Activated CD4-positive, alpha-beta T cell treated with anti-CD3 and anti-CD28 coated beads, Interleukin-2, amount 50 U/mL, for 48 hours (primary cell): ENCODE measurements at places on chromosomes 13 and 19.
A peak's percentile ranks its signal among the peaks of the same experiment; 100 is the strongest.

DNA sequence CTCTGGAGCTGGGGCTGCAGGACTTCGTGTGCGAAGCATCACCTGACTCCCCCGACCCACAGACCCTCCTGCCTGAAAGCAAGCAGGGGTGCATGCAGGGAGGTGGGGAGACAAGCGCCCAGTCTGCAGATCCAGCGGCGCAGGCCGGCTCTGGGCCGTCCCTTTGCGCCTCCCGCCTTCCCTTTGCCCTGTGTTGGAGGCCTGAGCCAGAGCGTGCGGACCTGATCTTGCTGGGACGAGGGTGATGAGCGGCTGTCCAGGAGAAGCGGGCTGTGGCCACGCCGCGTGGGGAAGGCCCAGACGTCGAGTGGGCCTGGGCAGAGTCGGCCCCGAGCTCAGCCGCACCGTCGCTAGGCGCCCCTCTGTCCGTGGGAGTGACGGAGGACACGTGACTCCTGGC is 5.3 kb upstream of the GRTP1 start:
- DNase-seq = no peak

DNA sequence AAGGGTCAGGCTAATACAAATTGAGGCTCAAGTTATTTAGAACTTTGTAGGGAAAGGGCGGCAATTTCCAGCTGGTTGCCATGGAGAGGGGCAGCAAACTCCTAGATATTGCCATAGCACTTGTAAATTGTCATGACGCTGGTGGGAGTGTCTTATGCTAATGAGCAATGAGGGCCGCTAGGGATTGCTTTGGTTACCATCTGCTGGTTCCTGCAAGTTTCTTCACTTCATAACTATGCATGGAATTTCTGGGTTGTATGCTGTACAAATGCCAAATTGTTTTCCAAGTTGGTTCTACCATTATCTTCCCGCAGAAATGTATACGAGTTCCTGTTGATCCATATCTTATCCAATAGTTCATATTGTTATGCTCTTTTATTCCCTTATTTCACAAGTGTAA is 1339.4 kb downstream of the EFNB2 start:
- no peak for DNase-seq

- no peak for DNase-seq
Measured at GRCh38 chr13:107608736-107609135, 606.6 kb downstream of the LIG4 start.

GRCh38 chr19:24178207-24178606 is 91.2 kb downstream of the ZNF254 start:
- no peak for DNase-seq

GRCh38 chr13:51621602-51622001 is 37.3 kb downstream of the WDFY2 start:
- DNase-seq = no peak

DNA sequence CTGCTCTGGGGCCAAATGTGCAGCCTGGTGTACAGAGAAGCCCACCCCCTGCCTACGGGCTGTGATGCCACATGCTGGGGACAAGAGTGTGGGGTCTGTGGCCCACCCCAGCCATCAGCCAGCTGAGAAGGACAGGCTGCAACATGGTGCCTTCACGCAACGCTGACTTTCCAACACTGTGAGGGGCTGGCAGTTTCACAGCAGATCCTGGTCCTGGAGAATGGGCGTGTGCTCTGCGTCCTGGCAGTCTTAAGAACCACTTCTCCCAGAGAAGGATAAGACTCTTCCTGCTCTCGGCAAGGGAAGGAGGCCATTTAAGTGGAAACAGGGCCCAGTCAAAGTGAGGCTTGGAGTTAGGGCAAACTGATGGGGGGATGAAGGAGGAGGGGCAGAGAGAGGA is 4.6 kb downstream of the LRRC4B start:
- no peak for DNase-seq

GRCh38 chr13:32036126-32036695 is 4.6 kb downstream of the FRY start:
- DNase-seq = no peak

GRCh38 chr13:111539791-111540446 is 219.5 kb downstream of the TEX29 start:
- DNase-seq = no peak

DNA sequence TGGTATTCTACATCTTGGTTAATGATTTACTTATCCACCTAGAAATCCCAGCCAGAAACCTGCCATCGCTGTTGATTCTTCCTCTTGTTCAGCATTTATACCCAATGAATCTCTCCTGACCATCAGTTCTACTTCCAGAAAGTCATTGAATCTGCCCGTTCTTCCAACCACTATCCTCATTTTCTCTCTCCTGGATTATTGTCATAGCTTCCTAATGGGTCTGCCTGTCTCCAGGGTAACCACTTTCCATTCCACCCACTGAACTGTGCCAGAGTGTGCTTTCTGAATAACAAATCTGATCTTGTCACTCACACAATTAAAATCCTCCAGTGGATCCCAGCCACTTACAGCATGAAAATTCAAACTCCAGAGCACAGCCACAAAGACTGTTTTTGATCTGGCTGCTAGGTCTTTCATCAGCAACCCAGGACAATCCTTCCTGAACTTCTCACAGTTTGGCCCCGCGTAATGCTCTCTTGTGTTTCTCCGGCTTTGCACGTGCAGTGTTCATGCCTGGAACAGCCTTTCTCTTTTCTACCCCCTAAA is 330.6 kb downstream of the SPRY2 start:
- no peak for DNase-seq

- no peak for DNase-seq
Measured at GRCh38 chr13:90713441-90714133, 633.9 kb upstream of the MIR17HG start.

DNA sequence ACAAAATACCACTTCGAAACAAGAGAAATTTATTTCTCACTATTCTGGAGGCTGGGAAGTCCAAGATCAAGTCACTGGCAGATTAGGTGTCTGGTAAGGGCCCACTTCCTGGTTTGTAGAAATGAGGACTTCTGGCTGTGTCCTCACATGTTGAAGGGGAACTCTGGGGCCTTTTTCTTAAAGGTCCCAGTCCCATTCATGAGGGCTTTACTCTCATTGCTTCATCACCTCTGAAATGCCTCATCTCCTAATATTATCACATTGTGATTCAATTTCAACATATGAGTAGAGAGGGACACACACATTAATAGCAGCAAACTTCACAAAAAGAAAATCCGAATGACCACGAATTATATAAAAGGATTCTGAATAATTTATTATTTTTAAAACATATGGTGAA is 21.6 kb upstream of the SIGLEC14 start:
- DNase-seq = no peak

DNA sequence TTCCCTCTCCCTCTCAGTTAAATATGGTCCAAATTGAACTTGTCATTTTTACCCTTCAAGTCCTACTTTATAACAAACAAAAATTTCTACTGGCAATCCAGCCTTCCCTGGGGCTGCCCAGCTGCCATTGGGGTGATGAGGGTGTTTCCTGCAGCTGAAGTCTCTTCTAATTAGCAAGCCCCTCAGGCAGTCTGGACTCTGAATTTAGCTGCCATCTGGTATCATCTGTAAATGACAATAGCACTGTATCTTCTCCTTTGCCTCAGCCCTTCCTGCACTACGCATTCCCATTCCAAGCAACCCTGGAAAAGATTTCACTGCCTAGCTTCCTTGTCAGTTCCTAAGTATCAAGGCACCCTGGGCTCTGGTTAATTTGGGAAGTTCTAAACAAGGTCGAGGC is 331.1 kb upstream of the KLF12 start:
- no peak for DNase-seq

GRCh38 chr13:59710996-59711701 is 452.6 kb downstream of the DIAPH3 start:
- DNase-seq = peak; percentile 4

DNA sequence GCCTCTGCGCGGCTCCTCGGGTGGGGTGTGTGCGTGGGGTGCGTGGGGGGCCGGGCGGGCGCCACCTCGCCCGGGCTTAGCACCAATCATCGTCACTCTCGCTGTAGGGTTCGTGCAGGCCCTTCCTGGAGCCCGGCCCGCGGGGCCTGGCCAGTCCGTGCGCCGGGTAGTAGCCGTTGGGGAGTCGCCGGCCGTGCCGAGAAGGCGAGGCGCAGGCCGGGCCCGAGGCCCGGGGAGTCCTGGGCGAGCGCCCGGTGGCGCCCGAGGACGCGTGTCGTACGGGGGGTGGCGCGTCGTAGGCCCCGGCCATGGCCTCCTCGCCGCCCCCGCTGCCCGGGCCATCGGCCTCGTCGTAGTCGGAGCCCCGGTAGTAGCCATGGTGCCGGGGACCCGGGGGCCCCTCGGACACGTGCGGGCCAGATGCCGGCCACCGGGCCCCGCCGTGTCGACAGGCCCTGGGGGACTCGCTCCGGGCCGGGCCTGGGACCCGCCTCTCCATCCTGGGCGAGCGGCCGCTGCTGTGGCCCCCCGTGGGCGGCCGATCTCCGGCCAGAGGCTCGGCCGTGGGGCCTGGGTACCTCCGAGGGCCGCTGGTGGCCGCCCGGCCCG is 57.1 kb downstream of the IER2 start:
- no peak for DNase-seq

- no peak for DNase-seq
Measured at GRCh38 chr13:40996426-40997092, 22.6 kb downstream of the ELF1 start.

DNA sequence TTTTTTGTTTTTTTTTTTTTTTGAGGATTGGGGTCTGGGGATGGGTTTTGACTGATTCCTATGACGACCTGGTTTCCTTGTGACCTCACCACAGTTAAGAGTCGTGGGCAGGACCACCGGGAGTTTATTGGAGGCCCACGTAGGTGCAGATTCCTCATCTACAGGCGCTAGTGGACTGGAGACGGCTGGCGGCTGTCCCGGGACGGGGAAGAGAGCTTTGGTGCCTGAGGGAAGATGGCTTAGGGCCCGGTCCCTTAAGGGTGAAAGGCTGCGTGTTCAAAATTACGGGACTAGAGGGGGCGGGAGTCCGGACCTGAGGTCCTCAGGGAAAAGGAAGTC is 682 bp upstream of the TEAD2 start:
- no peak for DNase-seq

DNA sequence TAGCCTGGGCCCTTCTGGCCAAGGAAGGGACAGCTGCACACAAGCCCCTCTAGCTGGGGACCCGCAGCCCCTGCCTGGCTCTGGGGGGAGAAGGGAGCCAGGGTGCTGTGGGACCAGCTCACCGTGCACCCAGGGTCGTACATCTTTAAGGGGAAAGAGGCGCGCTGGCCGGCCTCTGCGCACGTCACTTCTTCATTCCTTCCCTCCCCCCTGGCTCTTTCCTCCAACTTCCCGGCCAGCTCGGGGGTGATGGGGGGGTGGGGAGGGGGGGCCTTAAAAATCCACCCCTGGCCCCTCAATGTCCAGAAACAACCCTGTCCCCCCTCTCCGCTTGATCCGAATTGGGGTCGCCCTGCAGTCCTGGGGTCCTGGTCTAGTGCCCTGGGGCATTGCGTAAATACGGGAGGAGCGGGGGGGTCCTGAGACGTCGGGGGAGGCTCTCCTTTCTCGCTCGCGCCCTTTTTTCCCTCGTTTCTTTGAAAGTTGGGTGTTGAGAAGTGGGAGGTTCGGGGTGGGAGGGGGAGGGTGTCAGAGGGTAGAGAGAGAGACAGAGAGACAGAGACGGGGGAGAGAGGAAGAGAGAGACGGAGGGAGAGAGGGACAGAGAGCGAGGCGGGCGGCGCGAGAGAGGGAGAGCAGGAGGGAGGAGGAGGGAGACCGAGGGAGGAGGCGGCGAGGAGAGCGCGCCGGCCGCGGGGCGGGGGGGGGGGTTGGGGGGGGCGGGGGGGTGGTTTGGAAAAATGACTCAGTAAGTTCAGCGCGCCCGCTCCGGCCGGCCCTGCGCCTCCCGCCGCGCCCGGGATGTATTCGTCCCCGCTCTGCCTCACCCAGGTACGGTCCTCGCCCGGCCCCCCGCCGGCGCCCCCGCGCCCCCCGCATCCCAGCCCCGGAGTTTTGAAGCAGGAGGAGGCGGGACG is at the start of gene NFIC:
NFIC (plus strand) TSS at position 748 of the 917 bp plus-strand sequence; CDS start at position 802, 54 bp downstream.
- DNase-seq = peak; percentile 61

DNA sequence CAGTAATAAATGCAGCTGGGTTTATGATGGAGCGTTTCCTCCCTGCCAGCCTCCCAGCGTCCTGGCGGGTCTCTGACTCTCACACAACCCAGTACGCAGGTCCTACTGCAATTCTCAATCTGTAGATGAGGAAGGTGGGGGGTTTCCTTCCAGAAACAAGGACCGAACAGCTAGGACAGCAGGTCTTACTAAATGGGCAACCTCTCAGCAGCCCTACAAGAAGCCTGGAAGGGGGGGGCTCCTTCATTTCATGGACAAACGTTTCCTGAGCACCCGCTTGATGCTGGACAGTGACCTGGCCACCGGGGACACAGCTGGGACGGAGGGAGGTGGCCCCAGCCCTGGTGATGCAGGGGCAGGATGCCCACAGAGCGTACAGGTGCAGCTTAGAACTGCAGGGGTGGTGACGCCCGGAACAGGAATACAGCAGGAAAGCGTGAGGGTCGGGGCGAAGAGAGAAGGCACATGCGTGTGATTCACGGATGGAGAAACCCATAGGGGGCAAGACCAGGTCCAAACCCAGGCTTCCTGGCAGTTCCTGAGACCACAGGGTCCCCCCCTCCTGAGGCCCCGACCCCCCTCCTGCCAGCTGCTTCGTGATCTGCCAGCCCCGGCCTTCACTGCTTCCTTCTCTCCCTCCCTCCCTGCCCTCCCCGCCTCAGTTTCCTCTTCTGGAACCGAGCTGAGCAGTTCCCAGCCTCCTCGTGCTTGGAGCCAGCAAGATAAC is 732 bp upstream of the C2CD4C start:
- DNase-seq = peak; percentile 21

DNA sequence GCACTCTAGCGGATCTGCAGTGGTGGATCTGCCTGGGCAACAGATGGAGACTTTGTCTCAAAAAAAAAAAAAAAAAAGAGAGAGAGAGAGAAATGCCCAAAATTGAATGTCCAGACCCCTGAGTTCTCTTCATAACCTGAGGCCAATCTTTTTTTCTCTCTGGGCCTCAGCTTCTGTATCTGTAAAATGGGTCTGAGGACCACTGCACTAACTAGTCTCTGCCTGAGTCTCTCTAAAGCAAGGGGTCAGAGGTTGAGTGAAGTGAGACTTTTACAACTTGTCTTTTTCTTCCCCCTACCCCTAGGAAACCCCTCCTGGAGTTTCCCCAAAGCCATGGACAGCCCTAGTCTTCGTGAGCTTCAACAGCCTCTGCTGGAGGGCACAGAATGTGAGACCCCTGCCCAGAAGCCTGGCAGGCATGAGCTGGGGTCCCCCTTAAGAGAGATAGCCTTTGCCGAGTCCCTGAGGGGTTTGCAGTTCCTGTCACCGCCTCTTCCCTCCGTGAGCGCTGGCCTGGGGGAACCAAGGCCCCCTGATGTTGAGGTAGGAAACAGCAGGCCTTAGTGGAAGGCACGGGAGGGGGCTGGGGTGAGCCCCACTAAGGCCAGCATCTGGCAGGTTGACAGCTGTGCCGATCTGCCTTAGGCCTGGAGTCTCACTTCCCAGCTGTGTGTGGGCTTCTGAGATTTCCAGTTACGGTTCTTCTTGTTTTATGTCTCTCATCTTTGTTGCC is 1.8 kb downstream of the TMEM91 start:
- no peak for DNase-seq

- DNase-seq = peak; percentile 44
Measured at GRCh38 chr19:56637976-56638555, 4.9 kb upstream of the SMIM17 start.
